Thymus (tissue), 14 donors: ENCODE measurements at places on chromosomes 2 and 18.

GRCh38 chr2:40103590-40103989, 324.5 kb upstream of the THUMPD2 start:
- no peak for DNase-seq

DNA sequence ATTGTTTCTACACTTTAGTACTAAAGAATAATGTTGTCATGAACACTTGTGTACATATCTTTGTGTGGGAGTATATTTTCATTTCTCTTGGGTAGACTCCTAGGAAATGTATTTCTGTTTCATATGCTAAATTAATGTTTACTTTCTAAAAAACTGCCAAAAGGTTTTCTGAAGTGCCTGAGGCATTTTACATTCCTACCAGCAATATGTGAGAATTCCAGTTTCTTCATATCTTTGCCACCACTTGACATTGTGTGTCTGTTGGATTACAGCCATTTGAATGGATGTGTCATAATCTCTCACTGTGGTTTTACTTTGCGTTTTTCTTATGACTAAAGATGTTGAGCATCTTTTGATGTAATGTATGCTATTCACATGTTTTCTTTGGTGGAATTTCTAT, 428.2 kb upstream of the KCNH7 start:
- DNase-seq = no peak

GRCh38 chr2:181235683-181236459, 221.3 kb upstream of the ITGA4 start:
- no peak for DNase-seq

DNA sequence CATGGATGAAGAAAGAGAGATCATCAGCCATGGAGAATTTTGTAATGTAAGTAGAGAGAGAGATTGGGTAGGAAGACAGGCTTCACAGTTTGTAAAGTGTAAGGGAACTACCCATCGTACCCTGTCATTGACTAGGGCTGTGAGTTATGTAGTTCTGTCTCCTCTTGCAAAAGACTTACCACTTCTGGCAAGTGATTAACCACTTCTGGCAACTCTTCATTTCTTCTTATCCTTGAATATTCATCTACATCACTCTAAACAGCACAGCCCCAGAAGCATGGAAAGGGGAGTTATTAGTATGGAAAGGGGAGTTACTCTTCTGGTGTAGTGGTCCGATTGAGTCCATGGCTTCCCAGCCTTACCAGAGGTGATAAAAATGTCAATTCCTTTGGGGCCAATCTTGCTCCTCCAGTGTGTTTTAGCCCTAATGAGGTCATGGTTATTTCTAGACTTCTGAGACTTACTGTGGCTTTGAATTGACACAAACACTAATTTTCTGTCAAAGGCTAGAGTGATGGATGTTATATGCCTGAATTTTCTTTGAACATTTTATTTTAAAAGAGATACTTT, 52.0 kb downstream of the STAT1 start:
- no peak for DNase-seq

DNA sequence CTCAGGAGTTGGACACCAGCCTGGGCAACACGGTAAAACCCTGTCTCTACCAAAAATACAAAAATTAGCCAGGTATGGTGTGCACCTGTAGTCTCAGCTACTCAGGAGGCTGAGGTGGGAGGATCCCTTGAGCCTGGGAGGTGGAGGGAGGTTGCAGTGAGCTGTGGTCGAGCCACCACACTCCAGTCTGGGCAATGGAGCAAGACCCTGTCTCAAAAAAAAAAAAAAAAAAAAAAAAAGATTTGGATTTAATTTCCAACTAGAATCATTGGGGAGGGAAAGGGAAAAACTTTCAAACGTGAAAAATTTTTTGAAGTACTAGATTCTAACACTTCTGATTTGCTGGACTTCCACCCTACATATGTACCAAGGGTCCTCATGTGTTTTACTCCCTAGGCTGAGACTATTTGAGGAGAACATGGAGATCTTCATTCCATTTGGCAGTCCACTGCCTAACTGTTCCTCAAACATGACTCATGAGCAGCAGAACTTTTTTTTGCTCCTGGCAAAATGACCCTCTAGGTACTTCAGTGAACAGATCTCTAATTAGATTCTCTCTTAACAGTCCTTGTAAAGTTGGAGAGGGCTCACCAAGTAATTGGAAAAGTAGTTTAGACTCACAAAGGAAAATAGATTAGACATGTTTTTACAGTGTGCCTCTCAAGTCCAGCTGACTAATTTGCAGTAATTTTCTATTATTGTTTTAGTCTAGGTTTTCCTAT, 267.6 kb downstream of the METTL4 start:
- no peak for DNase-seq
